ENCODE measurements at places on chromosomes 1 and 21.
A peak's percentile ranks its signal among the peaks of the same experiment; 100 is the strongest.

- DNase-seq, result no peak
These were observed 1.2 kb downstream of the LRP8 start for GRCh38 chr1:53326598-53327181.

GRCh38 chr1:180144659-180145357 is 9.9 kb upstream of the QSOX1 start:
- DNase-seq, result no peak

DNA sequence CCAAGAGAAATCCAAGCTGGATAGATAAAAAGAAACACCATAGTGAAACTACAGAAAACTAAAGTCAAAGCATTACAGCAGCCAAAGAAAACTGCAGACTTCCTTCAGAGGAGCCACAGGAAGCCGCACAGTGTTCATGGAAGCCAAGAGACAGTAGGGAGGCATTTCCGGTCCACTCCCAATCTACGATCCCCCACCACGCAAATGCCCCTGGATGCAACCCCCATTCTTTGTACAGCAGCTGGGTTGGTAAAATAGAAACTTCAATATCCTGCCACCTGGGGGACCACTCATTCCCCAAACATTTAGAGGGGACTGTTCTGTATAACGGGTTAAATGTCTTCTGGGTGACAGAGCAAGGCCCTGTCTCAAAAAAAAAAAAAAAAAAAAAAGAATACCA is 43.9 kb upstream of the TSPEAR start:
- DNase-seq, result no peak

DNA sequence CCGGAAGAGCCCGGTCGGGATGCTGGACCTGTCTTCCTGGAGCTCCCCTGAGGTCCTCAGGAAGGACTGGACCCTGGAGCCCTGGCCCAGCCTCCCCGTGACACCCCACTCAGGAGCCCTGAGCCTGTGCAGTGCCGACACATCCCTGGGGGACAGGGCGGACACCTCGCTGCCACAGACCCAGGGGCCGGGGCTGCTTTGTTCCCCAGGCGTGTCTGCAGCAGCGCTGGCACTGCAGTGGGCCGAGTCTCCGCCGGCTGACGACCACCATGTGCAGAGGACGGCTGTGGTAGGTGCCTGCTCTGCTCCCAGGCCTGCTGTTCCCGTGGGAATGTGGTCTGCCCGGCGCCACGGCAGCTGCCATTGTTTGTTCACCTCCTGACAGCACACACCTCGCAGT is 42.1 kb upstream of the DIP2A start:
- no peak for DNase-seq

- no peak for DNase-seq
These were observed 6.7 kb downstream of the MPL start for GRCh38 chr1:43344267-43344850.

DNA sequence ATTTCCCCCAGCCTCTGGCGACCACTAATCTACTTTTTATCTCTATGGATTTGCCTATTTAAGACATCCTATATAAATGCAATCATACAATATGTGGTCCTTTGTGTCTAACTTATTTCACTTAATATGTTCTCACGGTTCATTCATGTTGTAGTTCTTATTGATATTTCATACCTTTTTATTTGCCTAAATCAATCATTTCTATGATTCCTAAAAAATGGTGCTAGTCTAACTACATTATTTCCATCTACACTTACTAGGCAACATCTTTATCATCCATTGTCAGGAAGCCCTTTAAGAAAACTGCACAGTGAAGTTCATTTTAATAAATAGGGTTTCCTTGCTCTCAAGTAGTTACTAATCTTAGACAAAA is 380 bp upstream of the FBXO28 start:
- no peak for DNase-seq

DNA sequence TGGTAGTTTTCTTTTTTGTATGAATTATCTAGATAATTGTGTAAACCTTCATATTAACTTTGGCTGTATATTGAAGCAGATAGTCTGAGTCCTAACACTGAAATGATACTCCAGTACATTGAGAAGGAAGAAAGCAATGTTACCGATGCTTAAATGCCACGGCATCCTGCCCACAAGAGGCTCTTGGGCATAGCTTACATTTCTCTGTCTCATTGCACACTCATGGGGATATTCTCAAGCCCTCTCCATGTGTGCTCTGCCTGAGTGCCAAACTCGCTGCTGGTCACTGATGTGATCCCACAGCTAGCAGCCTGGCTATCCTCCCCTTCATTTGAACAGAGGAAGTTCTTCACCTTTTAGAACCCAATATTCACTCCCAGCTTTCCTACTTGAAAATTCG is 179.4 kb downstream of the TGFB2 start:
- DNase-seq, result no peak

DNA sequence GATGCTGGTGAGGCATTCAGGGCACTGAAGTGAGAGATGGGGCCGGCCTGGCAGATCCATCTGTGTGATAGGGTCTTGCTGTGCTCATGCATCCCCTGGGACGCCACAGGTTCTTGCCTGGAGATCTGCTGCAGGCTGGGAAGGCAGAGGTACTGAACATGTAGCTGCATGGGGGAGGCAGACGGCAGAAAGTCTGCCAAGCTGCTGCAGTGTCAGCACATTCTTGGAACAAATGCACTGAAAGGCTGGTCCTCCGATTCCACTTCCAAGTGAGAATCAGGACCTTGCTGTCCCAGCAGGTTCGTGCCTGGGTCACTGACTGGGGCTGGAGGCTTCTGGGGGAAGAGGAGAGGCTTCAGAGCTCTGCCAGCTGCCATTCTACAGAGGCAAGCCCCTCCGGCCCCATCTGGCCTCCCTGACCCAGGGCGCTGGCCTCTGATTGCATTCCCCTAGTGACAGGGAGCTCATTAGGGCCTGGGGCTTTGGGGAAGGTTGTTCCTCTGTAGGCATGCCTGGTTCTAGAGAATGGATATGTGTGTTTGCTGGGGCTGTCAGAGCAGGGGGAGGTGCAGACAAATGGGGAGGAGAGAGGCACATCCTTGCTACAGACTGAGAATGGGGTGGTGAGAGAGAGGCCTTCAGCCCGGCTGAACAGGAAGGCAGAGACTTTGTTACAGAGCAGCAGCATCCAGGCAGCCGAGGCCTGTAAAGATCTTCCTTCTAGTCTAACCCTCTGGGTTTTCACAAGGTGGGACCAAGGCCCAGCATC is 174.0 kb downstream of the TRABD2B start:
- no peak for DNase-seq

GRCh38 chr1:206075786-206076755 is 23.1 kb downstream of the RHEX start:
- no peak for DNase-seq

DNA sequence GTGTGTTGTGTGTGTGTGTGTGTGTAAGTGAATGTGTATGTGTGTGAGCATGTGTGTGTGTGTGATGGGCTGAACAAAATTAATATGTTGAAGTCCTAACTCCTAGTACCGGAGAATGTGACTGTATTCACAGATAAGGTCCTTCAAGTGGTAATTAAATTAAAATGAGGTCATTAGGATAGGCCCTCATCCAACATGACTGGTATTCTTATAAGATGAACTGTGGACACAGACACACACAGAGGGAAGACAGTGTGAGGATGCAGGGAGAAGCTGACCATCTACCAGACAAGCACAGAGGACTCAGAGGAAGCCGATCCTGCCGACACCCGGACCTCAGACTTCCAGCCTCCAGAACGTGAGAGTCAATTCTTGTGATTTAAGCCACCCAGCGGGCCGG is 91.2 kb upstream of the PGBD5 start:
- no peak for DNase-seq

- DNase-seq, result no peak
These were observed 253.7 kb downstream of the CACNA1E start for GRCh38 chr1:181737056-181737455.

GRCh38 chr1:207462535-207462934 is 8.4 kb downstream of the CR2 start:
- DNase-seq, result no peak

DNA sequence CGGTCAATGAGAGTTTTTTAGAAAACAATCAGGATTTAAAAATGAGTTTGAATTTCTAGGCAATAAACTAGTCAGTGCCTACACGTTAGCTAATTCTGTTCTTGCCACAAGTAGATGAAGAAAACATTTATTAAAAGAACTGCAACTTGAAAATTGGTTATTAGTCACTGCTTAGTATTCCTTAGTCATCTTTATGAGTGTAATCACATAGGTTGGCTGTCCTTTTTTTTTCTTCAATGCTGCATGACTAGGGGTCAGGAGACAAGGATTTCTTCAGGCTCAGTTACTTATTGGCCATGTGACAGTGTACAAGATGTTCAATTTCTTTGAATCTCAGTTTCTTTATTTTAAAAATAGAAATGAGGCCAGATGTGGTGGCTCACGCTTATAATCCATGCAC is 17.1 kb downstream of the SOAT1 start:
- DNase-seq, result no peak

DNA sequence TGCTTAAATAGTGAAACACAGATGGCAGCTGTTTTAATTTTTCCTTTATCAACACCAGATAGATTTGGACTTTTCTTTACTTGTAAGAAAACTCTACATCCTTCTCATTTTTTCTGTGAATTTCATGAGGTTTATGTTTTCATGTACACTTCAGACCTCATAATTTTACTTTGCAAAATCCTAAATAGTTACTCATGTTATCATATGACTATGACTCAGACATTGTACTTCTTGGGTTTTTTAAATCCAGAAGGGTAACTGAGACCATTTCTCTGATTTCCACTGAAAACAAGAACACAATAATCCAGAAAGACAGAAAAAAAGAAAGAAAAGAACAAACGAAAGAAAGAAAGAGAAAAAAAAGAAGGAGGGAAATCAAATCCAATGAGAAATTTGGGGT is 1021.6 kb downstream of the NCAM2 start:
- DNase-seq, result no peak

- no peak for DNase-seq
These were observed 92.9 kb downstream of the KCNN3 start for GRCh38 chr1:154777154-154777553.

GRCh38 chr1:56099766-56100265 is 479.5 kb downstream of the PLPP3 start:
- DNase-seq, result no peak

- no peak for DNase-seq
These were observed 62.9 kb downstream of the LPAR3 start for GRCh38 chr1:84830136-84830535.

DNA sequence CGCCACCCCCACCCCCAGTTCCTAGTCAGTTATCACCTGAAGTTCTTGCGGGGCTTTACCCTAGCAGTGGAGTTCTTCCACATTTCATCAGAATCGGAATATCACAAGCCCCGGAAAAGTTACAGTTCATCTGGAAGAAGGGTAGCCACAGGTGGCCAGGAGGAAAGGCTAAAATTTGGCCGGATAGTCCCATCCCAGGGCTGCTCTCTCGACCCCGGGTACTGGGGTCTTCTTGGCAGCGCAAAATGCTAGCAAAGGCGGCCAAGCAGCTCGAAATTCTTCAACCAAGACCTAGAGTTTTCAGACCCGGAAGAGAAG is 7.9 kb downstream of the HLX start:
- DNase-seq, result no peak

- DNase-seq, result peak; percentile 62
These were observed 109.4 kb downstream of the NRDC start for GRCh38 chr1:51768971-51769588.

GRCh38 chr1:168714012-168714411 is 15.0 kb downstream of the DPT start:
- DNase-seq, result peak; percentile 1

DNA sequence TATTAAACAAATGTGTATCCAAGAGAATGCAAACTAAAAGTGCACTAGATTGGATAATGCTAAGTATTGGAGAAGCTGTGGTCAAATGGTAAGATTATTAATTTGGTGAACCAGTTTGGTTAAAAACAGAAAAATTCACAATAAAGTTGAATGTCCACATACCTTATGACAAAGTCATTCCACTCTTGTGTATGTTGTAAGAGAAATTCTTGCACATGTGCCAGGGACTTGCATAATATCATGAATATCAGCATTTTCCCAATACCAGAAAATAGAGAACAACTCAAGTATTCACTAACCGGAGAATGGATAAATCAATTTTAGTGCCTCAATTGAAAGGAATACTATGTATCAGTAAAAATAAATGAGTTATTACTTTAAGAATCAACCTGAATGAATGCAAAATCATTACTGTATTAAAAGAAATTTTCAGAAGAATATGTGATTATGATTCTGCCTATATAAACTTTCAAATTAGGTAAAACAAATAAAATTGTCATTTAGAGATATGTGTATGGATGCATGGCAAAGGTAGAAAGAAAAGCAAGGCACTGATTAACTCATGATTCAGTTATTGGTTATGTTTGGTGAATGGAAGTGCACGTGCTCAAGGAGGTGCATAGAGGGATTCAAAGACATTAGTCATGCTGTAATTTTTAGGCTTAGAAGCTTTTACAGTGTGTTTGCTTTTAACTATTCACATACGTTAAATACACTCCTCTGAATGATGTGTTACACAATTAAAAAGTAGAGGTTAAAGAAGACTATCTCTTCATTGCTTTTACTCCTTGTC is 217.4 kb upstream of the KCNK2 start:
- DNase-seq, result no peak

DNA sequence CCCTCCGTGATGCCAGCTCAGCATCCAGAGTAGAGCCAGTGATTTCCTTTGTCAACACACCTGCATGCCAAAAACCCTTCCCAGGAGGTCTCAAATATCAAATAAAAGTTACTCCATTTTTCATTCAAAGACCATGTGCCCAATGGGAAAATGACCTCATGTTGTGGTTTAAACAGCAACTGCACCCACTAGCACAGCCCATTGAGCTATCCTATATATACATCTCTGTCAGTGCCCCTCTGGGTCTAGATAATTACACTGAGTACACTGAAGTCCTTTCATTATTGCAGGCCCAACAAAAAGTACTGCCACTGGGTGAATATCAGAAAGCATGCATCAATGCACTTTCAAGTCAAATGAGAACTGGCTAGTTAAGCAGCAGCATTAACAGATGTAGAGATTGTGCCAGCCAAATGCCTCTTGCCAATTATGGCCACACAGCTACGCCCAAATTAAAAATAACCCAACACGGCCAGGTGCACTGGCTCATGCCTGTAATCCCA is 117.7 kb downstream of the SLC45A1 start:
- peak; percentile 47 for DNase-seq

DNA sequence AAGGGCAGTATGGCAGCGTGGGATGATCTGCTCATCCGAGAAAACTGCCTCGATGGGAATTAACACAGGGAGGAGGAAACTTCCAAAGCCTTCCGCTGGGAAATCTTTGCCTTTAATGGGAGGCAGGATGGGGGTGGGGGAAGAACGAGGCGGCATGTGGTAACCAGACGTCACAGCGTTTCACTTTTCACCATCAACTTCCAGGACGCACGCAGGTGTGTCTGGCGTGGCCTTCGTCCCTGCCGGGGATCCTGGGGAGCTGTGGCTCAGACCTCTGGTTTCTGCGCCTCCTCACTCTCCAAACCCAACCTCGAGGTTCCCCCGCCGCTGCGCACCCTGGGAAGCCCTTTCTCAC is 282 bp downstream of the RSPH1 start:
- DNase-seq, result no peak

DNA sequence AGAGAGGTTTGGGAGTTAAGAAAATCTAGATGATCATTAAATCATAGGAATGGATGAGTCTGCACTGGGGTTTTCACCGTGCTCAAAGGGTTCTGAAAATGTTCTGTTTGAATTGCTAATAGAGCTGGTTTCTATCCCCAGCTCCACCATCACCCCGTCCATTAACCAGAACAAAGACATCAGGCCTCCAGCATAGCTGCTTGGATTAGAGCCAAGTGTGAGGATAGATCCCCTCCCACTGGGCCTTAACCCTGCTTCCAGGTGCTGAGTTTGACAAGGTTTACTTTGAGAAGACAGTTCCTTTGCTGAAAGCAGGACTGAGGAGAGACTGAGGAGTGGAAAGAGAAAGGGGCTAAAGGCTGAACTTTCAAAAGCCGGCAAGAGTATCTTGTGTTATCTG is 48.3 kb downstream of the MPZL1 start:
- DNase-seq, result no peak
